ENCODE measurements at places on chromosomes 6 and 20. TPM values are rescaled to one million over a fixed set of nuclear protein-coding genes. Genes with fewer than 3 reads are reported as not detected.

The CRISP3 gene
- total RNA-seq = not detected

The ZBP1 gene
- total RNA-seq = not detected

The SLC44A4 gene
- 0.07 TPM for total RNA-seq

The GGTLC1 gene
- total RNA-seq = not detected

All from A549 treated with RU486 at 1 μM for 4 hours (cell line).